ENCODE measurements at places on chromosomes 2 and 18.

GRCh38 chr2:189584686-189585085 lies 4.1 kb upstream of the SLC40A1 start:
- no peaks in the 10 kb centered on the region for H3K36me3 ChIP-seq
- H3K27me3 ChIP-seq: peaks cover 12% of the 10 kb centered on the region
- H3K4me3 ChIP-seq: no peak overlapping the region
- H3K27ac ChIP-seq: no peak overlapping the region

DNA sequence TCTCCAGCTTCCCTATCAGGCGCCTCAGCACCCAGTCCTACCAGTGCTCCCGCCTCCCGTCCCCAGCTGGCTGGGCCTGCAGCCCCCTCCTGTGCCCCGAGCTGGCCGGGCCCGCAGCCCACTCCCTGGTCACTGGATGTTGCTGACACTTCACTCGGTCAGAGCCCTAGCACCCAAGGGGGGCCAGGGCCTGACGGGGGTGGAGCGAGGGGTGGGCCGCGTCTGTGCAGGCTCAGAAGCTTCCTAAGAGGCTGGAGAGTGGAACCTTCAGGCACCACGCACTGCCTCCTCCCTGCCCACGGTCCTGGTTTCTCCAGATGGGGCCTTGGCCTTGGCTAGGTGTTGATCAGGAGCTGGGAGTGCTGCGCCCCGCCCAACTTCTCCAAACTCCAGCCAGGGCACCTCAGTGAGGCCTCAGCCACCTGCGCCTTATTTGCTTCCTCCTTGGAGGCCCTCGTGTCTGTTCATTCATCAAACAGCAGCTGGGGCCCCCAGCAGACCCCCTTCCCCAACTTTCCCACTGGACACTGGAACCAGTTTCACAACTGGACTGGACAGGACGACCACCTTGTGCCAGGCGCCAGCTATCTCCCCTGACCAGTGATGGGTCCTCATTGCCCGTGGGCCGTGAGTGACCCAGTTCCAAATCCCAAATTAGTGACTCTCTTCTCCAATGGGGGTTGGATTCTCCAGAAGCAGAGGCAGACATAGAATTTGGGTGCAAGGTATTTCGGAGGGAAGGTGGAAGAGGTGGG lies 16.7 kb downstream of the CAPN10 start:
- H3K4me3 ChIP-seq: no peak overlapping the region
- H3K36me3 ChIP-seq: no peaks in the 10 kb centered on the region
- H3K27me3 ChIP-seq: no peaks in the 10 kb centered on the region
- DNase-seq: no peak

- H3K36me3 ChIP-seq: no peaks in the 10 kb centered on the region
- no peaks in the 10 kb centered on the region for H3K4me1 ChIP-seq
- peak; percentile 6 for DNase-seq
- H3K4me3 ChIP-seq: no peak overlapping the region
- no peak overlapping the region for H3K27ac ChIP-seq
- no peaks in the 10 kb centered on the region for H3K27me3 ChIP-seq
These were observed 51.0 kb downstream of the TTC27 start for GRCh38 chr2:32678825-32679224.

DNA sequence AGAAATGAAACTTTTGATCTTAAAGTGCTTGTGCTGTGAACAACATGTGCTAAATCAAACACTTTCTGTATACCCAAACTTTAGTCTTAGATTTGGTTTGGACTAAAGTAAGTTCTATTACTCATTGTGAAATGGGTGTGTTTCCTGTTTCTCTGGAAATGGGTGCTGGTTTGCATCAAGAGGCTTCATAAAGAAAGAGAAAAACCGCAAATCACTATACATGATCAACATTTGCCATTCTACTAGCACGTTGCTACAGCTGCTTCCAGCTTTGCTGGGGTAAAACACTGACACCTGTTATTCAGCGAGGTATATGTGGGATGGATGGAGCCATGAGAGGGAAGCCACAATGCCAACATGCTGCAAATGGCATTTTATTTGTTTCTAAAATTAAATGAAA lies 547.0 kb upstream of the ACVR2A start:
- H3K4me3 ChIP-seq: no peak overlapping the region
- H3K36me3 ChIP-seq: no peaks in the 10 kb centered on the region
- H3K27me3 ChIP-seq: no peaks in the 10 kb centered on the region
- no peaks in the 10 kb centered on the region for H3K4me1 ChIP-seq
- DNase-seq: no peak

- DNase-seq: no peak
- no peaks in the 10 kb centered on the region for H3K27me3 ChIP-seq
- no peaks in the 10 kb centered on the region for H3K36me3 ChIP-seq
- H3K27ac ChIP-seq: no peak overlapping the region
These were observed 68.2 kb downstream of the HS1BP3 start for GRCh38 chr2:20582600-20583221.

DNA sequence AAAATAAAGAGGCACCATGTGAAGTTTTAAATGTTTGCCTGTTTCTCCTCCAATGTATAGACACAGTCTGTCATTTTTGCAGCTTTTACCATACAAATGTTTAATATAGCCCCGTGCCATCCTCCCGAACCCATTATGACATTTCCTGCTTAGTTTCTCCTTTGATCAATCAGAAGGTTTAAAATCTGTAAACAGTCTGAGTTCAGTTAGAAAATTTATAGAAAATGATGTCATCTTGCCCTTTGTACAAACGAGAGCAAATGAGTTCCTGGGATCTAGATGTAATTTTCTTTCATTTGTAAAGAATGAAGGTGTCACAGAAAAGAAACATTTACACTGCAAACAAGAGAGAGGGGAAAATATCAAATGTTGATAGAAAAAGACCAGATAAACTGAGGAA lies 62.7 kb upstream of the NFU1 start:
- no peaks in the 10 kb centered on the region for H3K27me3 ChIP-seq
- no peaks in the 10 kb centered on the region for H3K36me3 ChIP-seq
- no peak for DNase-seq
- no peak overlapping the region for H3K4me3 ChIP-seq
- no peaks in the 10 kb centered on the region for H3K4me1 ChIP-seq

GRCh38 chr2:236976266-236977062 lies 109.2 kb upstream of the COPS8 start:
- peaks cover 8% of the 10 kb centered on the region for H3K4me1 ChIP-seq
- H3K4me3 ChIP-seq: no peak overlapping the region
- H3K36me3 ChIP-seq: no peaks in the 10 kb centered on the region
- no peaks in the 10 kb centered on the region for H3K27me3 ChIP-seq
- DNase-seq: no peak
- no peak overlapping the region for H3K27ac ChIP-seq

DNA sequence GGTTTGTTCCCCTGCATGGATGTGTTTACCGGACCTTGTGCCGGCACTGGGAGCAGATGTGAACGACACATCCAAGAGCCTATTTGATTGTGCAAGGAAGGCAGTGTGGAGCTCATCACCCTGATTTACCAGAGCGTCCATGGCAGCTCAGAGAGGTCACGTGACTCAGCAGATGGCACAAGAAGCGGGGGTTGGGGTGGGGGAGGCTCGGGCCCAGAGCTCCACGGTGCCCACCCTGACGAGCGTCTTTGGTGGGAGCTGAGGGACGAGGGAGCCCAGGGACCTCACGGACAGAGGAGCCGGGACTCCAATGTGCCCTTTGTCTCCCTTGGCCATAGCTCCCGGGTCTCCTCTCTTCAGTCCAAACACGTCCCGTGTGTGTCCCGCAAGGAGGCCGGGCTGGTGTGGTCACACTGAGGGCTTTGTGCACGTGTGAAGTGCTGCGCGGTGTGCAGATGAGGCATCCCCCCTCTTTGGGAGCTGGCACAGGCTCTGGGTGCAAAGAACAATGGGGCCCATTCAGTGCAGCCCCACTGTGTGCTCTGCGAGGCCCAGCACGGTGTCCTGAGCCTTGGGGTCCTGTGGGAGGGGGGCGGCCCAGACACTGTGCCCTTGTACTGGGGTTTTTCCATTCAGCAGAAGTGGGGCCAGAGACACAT lies 15.5 kb downstream of the KCNIP3 start:
- H3K4me1 ChIP-seq: no peaks in the 10 kb centered on the region
- no peak for DNase-seq
- H3K27ac ChIP-seq: no peak overlapping the region
- no peak overlapping the region for H3K4me3 ChIP-seq

GRCh38 chr2:199315299-199316179 lies 142.2 kb downstream of the SATB2 start:
- no peaks in the 10 kb centered on the region for H3K4me1 ChIP-seq

DNA sequence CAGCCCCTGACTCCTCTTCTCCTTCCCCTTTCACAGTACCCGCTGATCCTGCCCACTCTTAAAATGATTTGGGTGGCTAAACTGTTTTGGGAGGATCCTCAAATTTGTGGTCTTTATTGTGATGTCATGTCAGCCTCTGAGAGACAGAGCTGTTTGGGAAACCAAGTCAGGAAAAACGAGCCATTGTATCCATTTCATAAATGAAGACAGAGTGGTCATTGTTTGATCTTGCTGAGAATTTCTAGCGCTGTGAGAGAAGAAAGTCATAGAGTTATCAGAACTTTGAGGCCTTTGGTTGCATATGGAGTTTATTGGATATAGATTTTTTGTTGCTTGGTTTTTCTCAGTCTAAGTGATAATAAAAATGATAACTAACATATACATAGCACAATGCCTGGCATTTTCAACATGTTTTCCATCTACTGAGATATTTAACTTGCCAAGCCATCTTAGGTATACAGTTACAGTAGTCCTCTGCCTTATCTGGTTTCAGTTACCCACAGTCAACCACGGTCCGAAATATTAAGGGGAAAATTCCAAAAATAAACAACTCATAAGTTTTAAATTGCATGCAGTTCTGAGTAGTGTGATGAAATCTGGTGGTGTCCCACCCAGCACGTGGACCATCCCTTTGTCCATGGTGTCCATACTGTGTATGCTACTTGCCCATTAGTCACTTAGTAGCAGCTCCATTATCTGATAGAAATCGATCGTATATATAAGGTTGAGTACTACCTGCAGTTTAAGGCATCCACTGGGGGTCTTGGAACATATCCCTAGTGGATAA lies 105.0 kb upstream of the RASGRP3 start:
- no peak overlapping the region for H3K27ac ChIP-seq
- H3K36me3 ChIP-seq: no peaks in the 10 kb centered on the region

- DNase-seq: no peak
- no peak overlapping the region for H3K4me3 ChIP-seq
- no peaks in the 10 kb centered on the region for H3K4me1 ChIP-seq
- no peaks in the 10 kb centered on the region for H3K36me3 ChIP-seq
- no peak overlapping the region for H3K27ac ChIP-seq
These were observed 28.4 kb downstream of the ITGA4 start for GRCh38 chr2:181485638-181485946.

Data from mesendoderm (in vitro differentiated cells).